ENCODE measurements at places on chromosomes 4 and X.

DNA sequence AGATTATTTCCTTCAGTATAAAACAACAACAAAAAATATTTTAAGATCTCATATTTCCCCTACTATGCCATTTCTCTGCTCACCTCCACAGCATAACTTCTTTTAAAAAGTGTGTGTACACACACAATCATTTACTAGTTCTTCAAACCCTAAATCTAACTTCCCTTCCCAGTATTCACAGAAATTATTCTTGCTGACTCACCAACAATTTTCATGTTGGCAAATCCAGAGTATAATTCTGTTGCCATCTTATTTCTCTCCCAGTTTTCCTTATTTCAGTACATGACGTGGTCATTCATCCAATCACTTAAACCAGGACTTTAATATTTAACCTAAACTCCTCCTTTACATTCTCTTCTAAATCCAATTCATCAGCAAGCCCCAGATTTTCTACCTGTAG is 11.4 kb upstream of the RAP1GDS1 start:
- no peak for DNase-seq

DNA sequence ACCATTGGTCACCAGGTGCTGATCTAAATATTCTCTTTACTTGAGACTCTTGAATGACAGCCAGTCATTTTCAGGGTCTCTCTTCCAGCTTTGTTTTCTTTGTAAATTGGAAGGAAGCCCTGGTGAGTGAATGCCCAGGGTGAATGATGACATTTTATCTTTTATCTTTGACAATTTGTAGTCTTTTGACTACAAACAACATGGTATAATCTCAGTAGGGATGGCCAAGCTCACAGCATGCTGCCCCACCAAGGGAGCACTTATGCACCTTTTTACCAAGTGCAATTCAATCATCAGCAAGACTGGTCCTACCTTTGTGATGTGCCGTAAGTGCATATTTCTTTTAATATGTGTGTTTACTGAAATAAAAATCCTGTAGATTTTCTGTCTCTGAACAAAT is 5.7 kb downstream of the AFM start:
- no peak for DNase-seq

DNA sequence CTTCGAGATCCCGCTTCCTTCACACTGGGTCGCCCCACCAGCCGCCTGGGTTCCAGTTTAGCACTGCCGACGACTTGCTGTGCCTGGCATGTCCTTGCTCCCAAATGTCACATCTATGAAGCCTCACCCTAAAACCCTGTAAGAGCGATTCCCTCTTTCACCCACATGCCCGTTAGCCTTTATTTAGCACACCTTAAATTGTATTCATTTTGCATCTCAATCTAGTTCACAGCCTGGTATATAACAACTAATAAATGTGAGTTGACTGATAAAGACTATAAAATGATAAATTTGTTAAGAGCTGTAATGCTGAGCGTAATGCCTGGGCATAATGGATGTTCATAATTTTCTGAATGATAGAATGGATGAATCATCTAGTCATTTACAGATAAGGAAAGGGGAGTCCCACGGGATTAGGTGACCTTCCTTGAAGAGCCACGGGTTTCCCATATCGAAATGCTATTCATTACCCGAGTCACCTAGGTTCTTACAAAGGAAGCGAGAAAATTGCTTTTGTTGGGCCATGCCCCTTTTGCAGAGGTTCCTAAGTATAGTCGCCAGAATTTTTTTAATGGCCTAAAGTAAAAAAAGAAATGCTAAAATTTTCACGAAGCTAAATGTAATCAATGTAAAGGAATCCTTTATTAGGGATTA is 1.1 kb upstream of the AP1S2 start:
- DNase-seq = no peak

GRCh38 chrX:19237901-19238300 is 105.8 kb upstream of the PDHA1 start:
- DNase-seq = no peak

GRCh38 chr4:3365326-3365725 is 72.5 kb downstream of the RGS12 start:
- no peak for DNase-seq

GRCh38 chr4:81214881-81215868 is at the start of gene PRKG2:
TSS of gene PRKG2 (minus strand) at chr4:81215222. CDS start at chr4:81205047, 10,175 bp downstream.
- no peak for DNase-seq

- DNase-seq = no peak
Observed at GRCh38 chr4:176833400-176834175, 40.9 kb upstream of the VEGFC start.

DNA sequence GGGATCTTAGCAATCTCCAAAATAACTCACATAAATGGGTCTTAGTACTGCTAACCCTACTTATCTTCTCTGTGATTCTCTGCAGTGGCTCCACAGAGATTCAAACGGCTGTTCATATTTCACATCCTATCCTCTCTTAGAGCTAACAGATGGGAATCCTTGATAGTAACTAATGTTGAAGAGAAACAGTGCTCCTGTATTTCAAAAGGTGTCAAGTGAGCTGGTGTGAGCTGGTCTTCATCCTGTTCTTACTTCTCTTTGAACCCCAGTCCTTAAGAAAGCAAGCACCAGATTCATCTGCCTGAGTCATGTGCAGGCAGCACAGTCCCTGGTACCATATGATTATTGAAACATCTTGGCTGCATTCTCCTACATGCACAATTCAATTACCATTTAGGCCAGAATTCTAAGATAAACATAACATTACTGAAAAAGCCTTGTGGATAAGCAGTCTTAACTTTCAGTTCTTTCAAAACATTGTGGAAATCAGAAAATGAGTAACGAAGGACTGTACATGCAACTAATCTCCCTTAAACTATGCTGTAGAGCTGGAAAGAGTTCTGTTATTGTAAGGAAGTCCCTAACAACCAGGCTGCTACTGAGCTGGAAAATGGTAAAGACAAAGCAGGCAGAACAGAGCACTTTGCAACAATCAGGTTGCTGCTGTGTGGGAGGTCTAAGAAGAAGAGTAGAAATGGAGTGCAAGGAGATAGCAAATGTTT is 153.1 kb downstream of the NPNT start:
- DNase-seq = no peak

GRCh38 chrX:119942831-119943184 is 743 bp downstream of the NKAP start:
- no peak for DNase-seq

GRCh38 chr4:55993994-55994663 is 45.4 kb downstream of the CEP135 start:
- DNase-seq = no peak

- peak; percentile 55 for DNase-seq
Observed at GRCh38 chrX:34866646-34867045, 76.0 kb upstream of the FAM47B start.

- DNase-seq = no peak
Observed at GRCh38 chr4:66693694-66694093, 851.6 kb downstream of the CENPC start.
